ENCODE measurements at places on chromosomes 2 and 18. TPM values are rescaled to one million over a fixed set of nuclear protein-coding genes. Genes with fewer than 3 reads are reported as not detected.

DNA sequence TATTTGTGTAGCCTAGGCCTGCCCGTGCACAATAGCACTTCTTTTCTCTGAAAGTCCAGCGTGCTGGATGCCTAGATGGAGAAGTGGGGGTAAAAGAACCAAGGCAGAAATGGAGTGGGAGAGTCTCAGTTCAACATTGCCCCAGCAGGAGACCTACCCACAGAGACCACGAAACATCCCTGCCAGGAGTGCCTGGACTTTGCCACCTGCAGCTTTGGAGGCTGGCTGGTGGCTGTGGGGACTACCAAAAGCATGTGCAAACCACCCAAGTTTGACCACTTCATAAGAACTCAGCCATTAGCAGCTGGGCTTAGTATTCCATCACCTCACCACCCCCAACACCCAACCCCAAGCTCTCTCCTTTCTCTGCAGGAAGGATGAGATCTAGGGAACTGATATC lies 416.9 kb upstream of the ID2 start:
- no peak for DNase-seq

GRCh38 chr2:162014751-162015150 lies 59.3 kb downstream of the DPP4 start:
- DNase-seq = no peak

GRCh38 chr2:218168635-218169462 lies 2.1 kb upstream of the CXCR1 start:
- DNase-seq = peak; percentile 27

- no peak for DNase-seq
These were observed 13.7 kb upstream of the TTC39C start for GRCh38 chr18:24000613-24001490.

GRCh38 chr2:218995561-218995960 lies 2.3 kb upstream of the CRYBA2 start:
- no peak for DNase-seq

DNA sequence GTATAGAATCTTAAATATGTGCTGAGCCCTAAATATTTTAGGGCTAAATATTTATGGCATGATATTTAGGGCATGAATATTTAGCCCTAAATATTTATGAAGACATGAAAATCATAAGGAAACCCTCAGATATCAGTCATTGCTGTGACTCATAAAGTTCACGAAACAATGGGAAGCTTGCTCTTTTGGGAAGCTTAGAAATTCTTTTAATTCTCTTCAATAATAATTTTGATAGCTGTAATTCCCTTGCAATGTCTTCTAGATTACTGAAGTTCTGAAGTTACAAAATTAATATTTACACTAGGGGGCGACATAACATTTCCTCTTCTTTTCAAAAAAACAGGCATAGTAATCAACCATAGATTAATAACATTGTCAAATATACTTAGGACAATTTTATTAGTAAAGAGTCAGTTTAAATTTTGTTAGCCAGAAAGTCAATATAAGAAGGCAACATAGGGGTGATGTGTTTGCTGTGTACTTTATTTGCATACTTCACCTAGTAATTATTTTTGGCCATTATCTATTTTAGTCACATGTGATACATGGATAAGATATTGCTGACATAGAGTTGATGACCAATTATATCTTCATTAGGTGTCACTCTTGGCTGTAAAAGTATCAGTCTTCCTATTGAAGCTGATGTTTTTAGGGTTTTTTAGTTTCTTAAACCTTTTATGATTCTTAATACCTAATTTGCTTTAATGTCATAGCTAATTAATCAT lies 13.2 kb downstream of the ZNF804A start:
- no peak for DNase-seq

GRCh38 chr2:84435345-84436025 lies 23.6 kb downstream of the SUCLG1 start:
- no peak for DNase-seq

- DNase-seq = no peak
These were observed 620.6 kb downstream of the IRS1 start for GRCh38 chr2:226179010-226179409.

- DNase-seq = no peak
These were observed 10.2 kb upstream of the HTR2B start for GRCh38 chr2:231134910-231135655.

DNA sequence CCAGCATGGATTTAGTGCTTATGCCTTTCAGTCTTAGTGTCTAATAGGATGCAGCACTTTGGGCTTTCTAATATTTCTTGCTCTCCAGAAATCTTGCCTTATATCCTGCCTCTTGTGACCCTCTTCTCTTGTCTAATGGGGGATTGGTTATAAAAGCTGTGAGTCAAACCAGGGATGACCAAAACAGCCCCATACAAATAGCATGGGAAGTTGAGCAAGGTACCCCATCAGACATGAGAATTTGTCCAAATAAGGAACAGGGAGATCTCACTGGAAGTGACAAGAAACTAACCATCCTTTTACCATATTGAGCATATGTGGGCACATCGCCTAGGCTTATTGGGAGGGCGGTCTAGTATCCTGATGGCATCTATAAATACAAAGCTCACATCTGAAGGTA lies 78.8 kb upstream of the BZW1 start:
- no peak for DNase-seq

DNA sequence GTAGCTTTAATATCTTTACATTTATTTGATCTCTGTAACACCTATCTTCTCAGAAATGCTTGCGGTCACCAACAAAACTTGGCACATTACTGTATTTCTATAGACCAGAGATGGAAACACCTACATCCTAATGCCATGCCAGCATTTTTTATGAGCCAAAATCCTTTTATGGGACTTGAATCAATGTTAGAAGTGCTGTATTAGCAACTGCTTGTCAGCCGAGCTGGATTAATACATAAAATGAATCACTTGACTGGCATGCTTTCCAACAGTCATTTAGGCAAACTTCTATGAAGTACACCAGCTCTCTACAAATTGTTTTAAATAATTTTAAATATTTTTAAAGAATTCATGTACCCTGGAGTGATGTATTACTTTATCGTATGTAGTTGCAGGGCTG lies 272.9 kb upstream of the NRP2 start:
- no peak for DNase-seq

DNA sequence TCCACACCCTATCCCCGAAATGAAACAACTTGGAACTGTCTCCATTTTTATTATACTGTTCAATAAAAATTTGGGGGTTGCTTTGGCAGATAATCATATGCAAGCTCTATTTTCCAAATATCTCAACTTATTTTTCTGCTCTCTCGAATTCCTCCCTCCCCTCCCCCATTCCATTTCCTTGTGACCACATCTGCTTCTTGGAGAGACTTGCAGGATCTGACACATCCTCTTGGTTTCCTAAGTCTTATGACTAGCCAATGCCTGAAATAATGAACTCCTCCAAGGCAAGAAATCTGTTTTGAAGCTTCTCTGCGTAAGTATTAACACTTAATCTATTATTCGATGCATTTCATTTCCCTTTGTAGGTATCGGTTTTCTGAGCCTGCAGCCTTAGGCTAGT lies 16.1 kb downstream of the TGIF1 start:
- DNase-seq = no peak

DNA sequence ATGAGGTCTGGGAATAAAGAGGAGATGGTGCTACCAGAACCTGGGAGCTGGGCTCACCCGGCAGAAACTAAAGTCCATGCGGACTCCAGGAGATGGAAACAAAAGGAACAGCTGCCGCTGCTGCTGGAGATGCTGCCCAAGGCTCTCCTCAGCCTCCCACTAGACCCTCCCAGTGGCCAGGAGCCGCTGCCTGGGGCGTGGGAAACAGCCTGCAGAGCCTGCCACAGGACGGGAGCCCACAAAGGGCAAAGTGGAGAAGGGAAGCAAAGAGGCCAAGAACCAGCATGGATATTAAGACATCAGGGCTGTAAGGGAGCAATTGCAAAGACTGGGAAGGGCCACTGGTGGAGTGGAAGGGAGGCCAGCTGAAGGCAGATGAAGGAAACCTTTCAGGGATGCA lies 179.6 kb downstream of the NCK2 start:
- DNase-seq = no peak

DNA sequence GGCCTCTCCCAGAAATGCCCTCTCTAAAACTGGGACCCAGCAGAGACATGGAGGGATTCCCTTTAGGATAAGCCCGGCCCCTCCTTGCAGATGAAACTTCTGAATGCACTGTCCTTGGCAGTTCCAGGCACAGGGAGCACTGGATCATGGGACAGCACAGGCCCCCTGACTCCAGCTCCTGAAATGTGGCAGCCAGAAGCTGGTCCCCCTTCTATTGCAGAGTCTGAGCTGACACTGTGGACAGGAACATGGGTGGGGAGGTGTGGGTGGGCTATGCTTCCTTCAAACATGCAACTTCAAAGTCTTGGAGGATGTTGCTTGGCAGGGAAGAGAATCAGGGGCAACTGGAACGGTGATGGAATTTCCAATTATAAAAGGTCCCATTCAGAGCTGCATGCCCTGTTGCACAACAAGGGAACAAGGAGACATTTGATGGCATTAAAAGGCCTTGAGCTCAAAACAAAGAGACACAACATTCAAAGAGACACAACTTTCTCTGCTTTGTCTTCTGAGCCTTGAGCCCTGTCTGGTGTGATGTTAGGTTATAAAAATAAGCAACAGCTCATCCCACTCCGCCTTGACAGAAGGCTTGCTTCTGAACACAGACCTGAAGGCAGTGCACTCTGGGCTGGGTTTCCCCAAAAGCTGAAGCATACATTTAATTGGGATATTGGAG lies 239.0 kb downstream of the OSR1 start:
- DNase-seq = no peak

GRCh38 chr2:107545066-107545465 lies 281.6 kb upstream of the RGPD4 start:
- no peak for DNase-seq

DNA sequence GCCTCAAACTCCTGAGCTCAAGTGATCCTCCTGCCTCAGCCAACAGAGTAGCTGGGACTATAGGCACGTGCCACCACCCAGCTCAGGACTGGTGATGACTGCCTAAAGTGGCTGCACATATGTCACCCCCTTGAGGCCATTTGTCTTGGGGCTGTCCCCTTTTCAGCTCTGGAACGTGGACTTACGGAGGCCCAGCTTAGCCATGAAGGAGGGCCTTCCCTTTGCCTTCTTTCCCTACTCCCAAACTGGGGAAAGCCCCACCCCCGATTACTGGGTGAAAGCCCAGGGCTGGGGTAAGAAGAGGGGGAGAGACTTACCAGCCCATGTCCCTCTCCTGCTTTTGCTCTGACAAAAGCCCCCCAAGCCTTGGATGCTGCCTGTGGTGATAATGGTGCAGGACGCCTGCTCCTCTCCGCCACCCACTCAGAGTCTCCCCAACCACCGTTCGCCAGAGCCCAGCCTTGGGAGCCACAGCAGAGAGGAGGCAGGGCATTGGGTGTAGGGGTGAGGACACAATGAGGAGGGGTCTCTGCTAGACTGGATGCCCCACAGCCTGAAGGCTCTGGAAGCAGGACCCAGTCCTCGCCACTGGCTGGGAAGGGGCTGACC lies 2.5 kb upstream of the DUSP2 start:
- peak; percentile 33 for DNase-seq

DNA sequence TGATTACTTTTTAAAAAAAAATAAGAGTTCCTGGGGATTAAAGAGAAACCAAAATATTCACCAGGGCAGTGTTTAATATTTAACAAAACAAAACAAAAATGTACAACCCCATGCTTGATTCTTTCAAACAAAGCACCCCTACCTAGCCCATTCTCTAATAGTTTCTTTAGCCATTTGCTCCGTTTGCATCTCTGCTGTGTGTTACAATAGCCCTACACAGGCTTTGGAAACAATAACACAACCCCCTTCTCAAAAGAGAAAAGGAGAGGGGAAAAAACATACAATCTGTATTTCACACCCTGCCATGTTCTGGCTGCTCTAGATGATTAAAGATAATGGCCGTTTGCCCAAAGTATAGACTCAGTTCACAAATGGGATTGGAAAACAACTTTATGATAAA lies 302.9 kb downstream of the CPS1 start:
- no peak for DNase-seq

- no peak for DNase-seq
These were observed 87.3 kb downstream of the RTN4 start for GRCh38 chr2:54962935-54963440.

- DNase-seq = peak; percentile 66
These were observed 71.3 kb upstream of the PID1 start for GRCh38 chr2:229342376-229342775.

DNA sequence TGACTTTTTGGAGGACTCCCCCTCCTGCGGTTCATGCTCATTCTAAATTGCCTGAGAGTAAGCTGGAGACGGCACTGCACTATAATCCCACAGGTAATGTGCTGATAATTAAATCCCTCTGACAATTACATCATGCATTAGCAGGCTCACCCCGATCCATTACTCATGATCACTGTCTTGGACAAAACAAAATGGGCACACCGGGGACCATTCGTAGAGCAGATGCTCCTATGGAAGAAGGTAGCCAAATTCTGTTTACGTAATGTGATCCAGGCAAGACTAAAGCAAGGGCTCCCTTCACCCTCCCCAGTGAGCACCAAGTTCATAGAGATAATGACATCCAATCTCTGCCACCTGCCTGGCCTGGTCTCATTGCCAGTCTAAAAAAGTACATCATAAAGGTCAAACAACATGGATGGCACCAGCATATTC lies 657.1 kb upstream of the SOX11 start:
- no peak for DNase-seq

- no peak for DNase-seq
These were observed 155.4 kb upstream of the PARD3B start for GRCh38 chr2:204389856-204390255.

GRCh38 chr2:234676783-234677450 lies 180.0 kb upstream of the ARL4C start:
- DNase-seq = no peak

DNA sequence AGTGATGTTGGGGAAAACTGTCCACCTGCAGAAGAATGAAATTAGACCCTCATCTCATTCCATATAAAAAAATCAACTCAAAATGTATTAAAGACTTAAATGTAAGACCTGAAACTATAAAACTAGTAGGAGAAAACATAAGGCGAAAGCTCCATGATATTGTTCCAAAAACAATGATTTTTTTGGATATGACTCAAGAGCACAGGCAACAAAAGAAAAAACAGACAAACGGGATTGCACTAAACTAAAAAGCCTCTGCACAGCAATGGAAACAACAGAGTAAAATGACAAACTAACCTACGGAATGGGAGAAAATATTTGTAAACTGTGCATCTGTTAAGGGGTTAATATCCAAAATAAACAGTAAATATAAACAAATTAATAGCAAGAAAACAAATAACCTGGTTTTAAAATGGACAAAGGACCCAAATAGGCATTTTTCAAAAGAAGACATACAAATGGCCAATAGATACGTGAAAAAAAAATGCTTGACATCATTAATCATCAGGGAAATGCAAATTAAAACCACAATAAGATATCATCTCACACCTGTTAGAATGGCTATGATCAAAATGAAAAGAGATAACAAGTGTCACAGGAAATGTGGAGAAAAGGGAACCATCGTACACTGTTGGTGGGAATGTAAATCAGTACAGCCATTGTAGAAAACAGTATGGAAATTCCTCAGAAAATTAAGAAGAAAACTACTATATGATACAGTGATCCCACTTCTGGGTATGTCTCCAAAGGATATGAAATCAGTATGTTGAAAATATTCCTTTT lies 26.6 kb downstream of the LRRFIP1 start:
- no peak for DNase-seq

GRCh38 chr18:11309172-11309571 lies 159.8 kb upstream of the PIEZO2 start:
- DNase-seq = no peak

Gene RTP5
- polyA plus RNA-seq = not detected

Gene ALLC
- polyA plus RNA-seq = 1.2 TPM

Gene CPLX4
- polyA plus RNA-seq = not detected

Gene ZFP36L2
- polyA plus RNA-seq = 162 TPM

Gene TIGD1
- polyA plus RNA-seq = 6.6 TPM

Gene FBXO41
- 2.9 TPM for polyA plus RNA-seq

Gene TUBA3E
- 0.07 TPM for polyA plus RNA-seq

Gene CCDC68
- 11.2 TPM for polyA plus RNA-seq

Gene TDRD15
- not detected for polyA plus RNA-seq

Gene REG1A
- polyA plus RNA-seq = 0.24 TPM

Gene SERPINB13
- polyA plus RNA-seq = not detected

All from ovary (tissue), 10 donors.